ENCODE measurements at places on chromosomes 4 and X.

DNA sequence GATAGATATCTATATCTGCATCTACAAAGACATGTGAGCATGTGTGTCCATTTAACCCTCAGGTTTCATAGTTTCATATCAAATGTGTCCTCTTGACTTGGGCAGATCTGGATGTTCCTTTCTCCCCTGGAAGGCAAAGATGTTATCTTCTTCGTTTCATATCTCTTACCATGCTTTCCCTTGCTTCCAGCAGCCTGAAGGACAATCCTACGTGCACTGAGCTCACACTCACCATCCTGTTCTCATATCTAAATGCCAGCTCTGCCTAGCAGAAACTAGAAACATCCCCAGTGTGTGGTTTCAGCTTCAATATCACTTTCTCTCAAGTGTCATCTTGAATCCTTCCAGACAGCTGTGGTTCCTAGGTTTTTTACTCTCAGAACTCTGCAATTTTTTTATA lies 66.2 kb downstream of the ZAR1 start:
- DNase-seq: no peak

GRCh38 chrX:58025979-58026378 lies 115.7 kb upstream of the ZXDA start:
- DNase-seq: no peak

- no peak for DNase-seq
Measured at GRCh38 chrX:111823128-111823527, 52.9 kb upstream of the TRPC5OS start.

DNA sequence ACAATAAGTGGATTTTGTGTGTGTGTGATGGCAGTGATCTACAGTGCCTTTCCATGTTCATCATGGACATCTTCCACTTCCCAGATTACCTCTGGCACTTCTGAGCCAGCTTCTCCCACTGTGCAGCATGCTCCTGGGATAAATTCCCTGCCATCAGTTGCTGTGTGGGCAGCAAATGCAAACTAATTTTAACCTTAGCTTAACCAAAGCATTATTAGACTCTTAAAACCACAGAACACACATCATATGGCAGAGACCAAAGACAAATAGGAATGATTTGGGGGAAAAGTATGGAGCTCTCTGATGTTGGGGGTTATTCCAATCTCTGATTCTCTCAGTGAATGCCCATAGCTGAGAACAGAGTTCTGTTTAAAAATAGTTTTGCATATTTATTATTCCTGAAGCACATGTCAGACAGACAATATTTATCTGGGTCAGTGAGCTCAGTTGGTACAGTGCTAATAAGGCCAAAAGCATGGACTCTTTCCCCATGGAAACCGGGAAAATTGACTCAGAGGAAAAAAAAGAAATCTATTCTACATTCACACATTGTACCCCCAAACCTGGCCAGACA lies 567.4 kb downstream of the IQCM start:
- no peak for DNase-seq

GRCh38 chrX:139820358-139820984 lies 112.4 kb downstream of the ATP11C start:
- DNase-seq: no peak

All from SW 1271 (cell line).